ENCODE measurements at places on chromosomes 16 and 17.

DNA sequence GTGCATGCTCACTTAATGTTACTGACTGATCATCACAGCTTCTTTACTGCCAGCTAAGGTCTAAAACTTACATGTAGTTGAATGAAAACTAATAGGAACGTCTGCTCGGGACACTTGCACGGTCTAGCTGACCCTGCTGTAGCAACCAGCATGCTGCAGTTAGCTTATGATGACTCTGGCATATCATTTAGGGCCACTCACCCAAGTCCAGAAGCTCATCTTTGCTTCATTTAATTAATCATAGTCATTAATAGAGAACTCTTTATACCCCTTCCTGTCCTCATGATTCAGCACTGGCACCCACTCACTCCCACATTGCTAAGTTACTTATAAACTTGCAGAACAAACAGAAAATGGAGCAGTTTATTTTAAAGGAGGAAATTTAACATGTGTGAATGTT, 136.3 kb downstream of the NLK start:
- DNase-seq: peak; percentile 89

GRCh38 chr17:80780381-80781198, 211.1 kb upstream of the CHMP6 start:
- DNase-seq: no peak

GRCh38 chr17:66165537-66166123, 26.3 kb downstream of the CEP112 start:
- peak; percentile 53 for DNase-seq

GRCh38 chr16:70590722-70591415, 55.5 kb upstream of the IL34 start:
- DNase-seq: no peak

DNA sequence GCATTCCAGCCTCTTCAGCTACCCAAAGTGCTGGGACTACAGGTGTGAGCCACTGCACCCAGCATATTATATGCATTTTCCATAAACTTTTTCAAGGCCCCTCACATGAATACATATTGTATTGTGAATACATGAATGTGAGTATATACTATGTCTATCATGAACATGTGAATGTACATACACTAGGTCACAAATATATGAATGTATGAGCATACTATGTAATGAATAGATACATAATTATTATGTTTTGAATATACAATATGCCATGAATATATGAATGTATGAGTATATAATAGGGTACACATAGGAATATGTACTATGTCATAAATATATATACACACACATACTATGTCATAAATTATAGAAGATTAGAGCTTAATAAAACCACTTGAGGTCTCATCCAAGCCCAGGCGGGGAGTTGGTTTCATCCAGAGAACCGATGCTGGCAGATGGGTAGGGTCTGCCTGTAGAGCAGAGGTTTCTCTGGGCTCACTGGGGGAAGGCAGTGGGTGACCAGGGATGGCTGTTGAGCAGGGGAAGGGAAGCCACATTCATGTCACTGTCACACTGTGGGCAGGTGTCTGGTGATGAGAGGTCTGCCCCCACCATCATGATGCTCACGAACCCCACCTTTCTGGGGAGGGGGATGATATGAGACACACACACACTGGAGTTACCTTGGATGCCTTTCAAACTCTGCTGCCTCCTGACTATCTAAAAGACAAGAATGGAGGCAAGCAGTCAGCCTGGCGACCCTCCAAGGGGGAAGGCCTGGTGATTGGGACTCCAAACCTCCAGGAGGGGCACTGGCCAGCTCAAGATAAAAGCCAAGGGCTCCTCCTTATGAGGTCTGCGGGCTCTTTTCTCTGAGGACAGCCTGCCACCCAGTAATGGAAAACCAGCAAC, 7.3 kb downstream of the C16orf95 start:
- no peak for DNase-seq

GRCh38 chr16:72856797-72857196, 191.1 kb downstream of the ZFHX3 start:
- peak; percentile 29 for DNase-seq

All from renal cortical epithelial cell (primary cell).